ENCODE measurements at places on chromosomes 6 and 20.

- no peak overlapping the region for H3K27ac ChIP-seq
- DNase-seq: no peak
- peaks cover 12% of the 10 kb centered on the region for H3K27me3 ChIP-seq
- no peaks in the 10 kb centered on the region for H3K36me3 ChIP-seq
- H3K4me3 ChIP-seq: no peak overlapping the region
Measured at GRCh38 chr6:165858586-165858985, 195.5 kb upstream of the PDE10A start.

DNA sequence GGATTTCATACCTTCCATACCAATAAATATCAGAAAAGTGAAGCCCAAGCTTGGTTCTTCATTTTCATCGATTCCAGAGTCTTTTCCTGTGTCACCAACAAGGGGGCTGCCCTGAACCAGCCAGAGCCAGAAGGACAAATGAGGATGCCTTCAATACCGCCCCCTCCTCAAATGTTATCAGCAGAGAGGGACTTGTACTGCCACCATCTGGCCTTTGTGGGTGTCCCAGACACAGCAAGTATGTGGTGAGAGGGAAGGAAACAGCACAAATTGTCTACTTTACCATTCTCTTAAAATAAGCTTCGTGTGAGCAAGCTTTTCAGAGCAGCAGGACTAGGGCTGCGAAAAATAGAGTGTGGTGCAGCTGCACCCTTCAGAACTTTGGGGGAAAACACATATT is 165.3 kb downstream of the SOBP start:
- no peak for DNase-seq
- H3K27ac ChIP-seq: no peak overlapping the region
- H3K36me3 ChIP-seq: peaks cover 8% of the 10 kb centered on the region
- no peak overlapping the region for H3K4me3 ChIP-seq
- no peaks in the 10 kb centered on the region for H3K27me3 ChIP-seq
- H3K4me1 ChIP-seq: peaks cover 51% of the 10 kb centered on the region

DNA sequence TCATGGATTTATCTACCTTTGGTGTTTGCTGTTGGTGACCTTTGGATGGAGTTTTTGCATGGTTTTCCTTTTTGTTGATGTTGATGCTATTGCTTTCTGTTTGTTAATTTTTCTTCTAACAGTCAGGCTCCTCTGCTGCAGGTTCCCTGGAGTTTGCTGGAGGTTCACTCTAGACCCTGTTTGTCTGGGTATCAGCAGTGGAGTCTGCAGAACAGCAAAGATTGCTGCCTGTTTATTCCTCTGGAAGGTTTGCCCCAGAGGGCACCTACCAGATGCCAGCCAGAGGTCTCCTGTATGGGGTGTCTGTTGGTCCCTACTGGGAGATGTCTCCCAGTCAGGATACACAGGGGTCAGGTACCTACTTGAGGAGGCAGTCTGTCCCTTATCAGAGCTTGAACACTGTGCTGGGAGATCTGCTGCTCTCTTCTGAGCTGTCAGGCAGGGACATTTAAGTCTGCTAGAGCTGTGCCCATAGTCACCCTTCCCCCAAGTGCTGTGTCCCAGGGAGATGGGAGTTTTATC is 9.2 kb upstream of the ZNF337 start:
- H3K36me3 ChIP-seq: no peaks in the 10 kb centered on the region
- no peak overlapping the region for H3K4me3 ChIP-seq
- DNase-seq: no peak
- no peak overlapping the region for H3K27ac ChIP-seq

- peak; percentile 69 for DNase-seq
- H3K27ac ChIP-seq: peak overlapping the region; percentile 38
- H3K4me1 ChIP-seq: peaks cover 13% of the 10 kb centered on the region
- no peaks in the 10 kb centered on the region for H3K27me3 ChIP-seq
- no peak overlapping the region for H3K4me3 ChIP-seq
Measured at GRCh38 chr20:50278377-50278683, 87.7 kb downstream of the CEBPB start.

DNA sequence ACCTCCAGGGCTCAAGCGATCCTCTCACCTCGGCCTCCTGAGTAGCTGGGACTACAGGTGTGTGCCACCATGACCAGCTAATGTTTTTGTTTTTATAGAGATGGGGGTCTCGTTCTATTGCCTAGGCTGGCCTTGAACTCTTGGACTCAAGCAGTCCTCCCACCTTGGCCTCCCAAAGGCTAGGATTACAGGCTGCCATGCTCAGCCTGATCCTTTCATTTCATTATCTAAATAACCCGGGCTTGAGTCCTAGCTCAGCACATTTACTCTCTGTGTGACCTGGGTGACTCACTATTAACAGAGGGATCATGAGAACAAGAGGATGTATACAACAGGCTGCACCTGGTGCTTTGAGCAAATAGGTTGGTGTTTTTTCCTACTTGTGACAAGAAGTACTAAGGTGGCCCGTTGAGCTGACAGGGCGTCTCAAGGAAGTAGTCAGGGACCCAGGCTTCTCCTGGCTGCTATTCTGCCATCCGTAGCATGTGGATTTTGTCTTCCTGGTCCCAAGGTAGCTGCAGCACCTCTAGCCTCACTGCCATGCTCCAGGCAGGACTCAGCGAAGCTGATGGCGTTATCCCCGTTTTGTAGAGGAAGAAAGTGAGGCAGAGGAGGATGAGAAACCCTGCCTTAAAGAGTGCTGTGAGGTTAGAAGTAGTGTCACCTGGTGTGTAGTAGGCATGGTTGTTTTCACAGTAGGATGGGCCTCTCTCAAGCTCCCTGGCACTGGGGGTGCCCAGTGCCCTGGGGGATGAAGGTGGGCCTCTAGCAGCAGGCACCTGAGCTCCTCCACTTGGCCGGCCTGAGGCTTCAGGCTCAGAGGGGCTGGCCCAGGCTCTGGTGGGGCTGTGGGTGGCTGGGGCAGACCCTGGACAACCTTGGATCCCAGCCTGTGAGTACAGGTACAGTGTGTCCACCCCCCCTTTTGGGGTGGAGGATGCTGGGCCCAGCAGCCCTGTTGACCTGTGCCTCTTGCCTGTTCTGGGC is 62.4 kb downstream of the ADNP start:
- H3K4me3 ChIP-seq: no peak overlapping the region
- DNase-seq: no peak
- no peak overlapping the region for H3K27ac ChIP-seq

- no peaks in the 10 kb centered on the region for H3K27me3 ChIP-seq
- DNase-seq: peak; percentile 79
- peaks cover 19% of the 10 kb centered on the region for H3K4me1 ChIP-seq
- H3K36me3 ChIP-seq: no peaks in the 10 kb centered on the region
- peak overlapping the region; percentile 89 for H3K27ac ChIP-seq
- H3K4me3 ChIP-seq: no peak overlapping the region
Measured at GRCh38 chr6:33609528-33609927, 11.6 kb upstream of the ITPR3 start.

GRCh38 chr6:166572370-166573261 is 13.9 kb downstream of the RAMACL start:
- H3K27me3 ChIP-seq: no peaks in the 10 kb centered on the region
- DNase-seq: no peak
- no peaks in the 10 kb centered on the region for H3K4me1 ChIP-seq
- no peak overlapping the region for H3K27ac ChIP-seq
- no peak overlapping the region for H3K4me3 ChIP-seq

DNA sequence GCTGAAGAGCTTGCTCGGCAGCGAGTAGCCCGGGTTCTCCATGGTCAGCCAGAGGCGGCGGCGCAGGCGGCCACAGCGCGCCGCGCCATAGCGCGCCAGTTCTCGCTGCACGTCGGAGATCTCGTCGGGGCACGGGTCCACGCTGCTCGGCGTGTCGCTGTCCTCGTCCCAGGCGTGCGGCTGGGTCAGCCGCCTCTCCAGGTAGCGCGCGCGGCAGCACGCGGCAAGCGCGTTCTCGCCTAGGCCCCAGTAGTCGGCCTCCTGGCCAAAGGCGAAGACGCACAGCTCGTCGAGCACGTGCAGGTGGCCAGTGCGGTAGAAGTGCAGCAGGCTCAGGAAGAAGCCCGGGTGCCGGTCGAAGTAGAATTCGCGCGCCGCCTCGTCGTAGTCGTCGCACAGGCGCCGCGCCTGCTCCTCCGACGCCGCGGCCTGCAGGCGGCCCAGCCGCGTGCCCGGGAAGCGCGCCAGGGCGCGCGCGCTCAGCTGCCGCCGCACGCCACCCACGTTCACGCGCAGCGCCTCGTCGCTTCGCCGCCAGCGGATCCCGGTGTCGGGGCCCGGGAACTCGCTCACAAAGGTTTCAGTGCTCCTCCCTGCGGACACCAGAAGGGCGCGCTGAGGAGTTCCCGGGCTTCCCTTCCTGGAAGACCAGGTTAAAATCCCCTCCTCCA is 2.7 kb downstream of the KCNS1 start:
- H3K27ac ChIP-seq: no peak overlapping the region
- H3K4me1 ChIP-seq: no peaks in the 10 kb centered on the region
- no peak for DNase-seq
- no peaks in the 10 kb centered on the region for H3K36me3 ChIP-seq
- H3K4me3 ChIP-seq: no peak overlapping the region

- peaks cover 23% of the 10 kb centered on the region for H3K4me1 ChIP-seq
- no peak overlapping the region for H3K4me3 ChIP-seq
- no peaks in the 10 kb centered on the region for H3K36me3 ChIP-seq
- H3K27ac ChIP-seq: no peak overlapping the region
- H3K27me3 ChIP-seq: no peaks in the 10 kb centered on the region
Measured at GRCh38 chr6:75268121-75268987, 16.2 kb downstream of the TMEM30A start.

DNA sequence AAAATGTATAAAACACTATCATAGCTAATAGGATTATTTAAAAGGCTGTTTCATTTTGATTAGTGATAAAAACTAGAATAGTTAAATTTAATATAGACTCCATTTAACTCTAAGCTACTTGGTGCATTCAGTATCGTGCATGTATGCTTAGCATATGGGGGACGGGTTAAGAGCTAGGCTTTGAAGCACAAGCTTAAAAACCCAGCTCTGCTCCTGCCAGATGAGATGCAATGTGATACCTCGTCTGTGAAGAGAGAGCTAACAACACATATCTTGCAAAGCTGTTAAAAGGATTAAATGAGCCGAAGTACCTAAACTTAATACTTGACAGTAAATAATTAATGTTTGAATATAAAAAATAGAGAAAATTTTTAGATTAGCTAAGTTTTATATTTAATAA is 42.2 kb downstream of the DTNBP1 start:
- H3K4me1 ChIP-seq: peaks cover 15% of the 10 kb centered on the region
- H3K4me3 ChIP-seq: no peak overlapping the region
- DNase-seq: no peak
- H3K36me3 ChIP-seq: peaks cover 1% of the 10 kb centered on the region

DNA sequence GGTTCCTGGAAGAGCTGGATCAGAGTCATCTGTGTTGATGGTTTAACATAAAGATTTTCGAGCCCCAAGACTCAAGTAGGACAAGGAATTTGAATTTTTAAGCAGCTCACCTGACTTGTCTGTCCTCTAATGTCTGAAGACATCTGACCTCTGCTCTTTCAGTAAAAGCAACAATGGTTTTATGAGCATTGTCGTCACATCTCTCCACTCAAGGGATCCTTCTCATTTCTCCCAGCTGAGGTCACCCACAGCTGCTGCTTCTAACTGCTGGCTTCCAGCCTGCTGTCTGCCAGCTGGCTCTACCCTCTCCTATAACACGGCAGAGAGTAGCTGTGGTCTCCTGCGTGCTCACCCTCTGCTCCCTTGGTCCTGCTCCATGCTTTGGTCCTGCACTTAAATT is 24.7 kb upstream of the HDAC2 start:
- H3K27ac ChIP-seq: no peak overlapping the region
- no peak overlapping the region for H3K4me3 ChIP-seq
- no peaks in the 10 kb centered on the region for H3K36me3 ChIP-seq

DNA sequence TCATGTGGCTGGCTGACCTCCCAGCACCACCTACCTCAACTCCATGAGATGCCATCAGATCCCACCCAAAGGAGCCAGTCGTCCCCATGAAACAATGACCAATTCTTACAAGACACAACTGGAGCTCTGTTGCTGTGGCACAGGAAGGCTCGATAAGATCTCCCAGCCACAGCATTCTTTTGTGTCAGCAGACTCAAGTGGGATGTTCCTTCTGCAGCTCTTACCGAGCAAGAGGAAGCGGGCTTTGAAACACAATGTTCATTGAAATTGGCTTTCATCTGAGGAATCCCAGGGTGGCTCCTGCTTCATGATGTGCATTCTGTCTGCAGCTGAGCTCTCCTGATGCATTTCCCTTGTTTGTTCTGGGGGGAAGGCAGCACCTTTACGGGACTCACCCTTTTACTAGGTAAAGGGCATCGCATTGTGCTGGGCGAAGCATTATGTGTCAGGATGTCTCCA is 222.0 kb upstream of the SGK1 start:
- peak overlapping the region; percentile 63 for H3K27ac ChIP-seq
- H3K4me3 ChIP-seq: no peak overlapping the region
- peak; percentile 37 for DNase-seq
- no peaks in the 10 kb centered on the region for H3K4me1 ChIP-seq

GRCh38 chr6:17484201-17484849 is 90.9 kb downstream of the CAP2 start:
- peaks cover 10% of the 10 kb centered on the region for H3K4me1 ChIP-seq
- DNase-seq: peak; percentile 42
- no peaks in the 10 kb centered on the region for H3K27me3 ChIP-seq
- no peaks in the 10 kb centered on the region for H3K36me3 ChIP-seq
- H3K4me3 ChIP-seq: no peak overlapping the region

- no peaks in the 10 kb centered on the region for H3K36me3 ChIP-seq
- no peak overlapping the region for H3K4me3 ChIP-seq
- H3K4me1 ChIP-seq: no peaks in the 10 kb centered on the region
- no peaks in the 10 kb centered on the region for H3K27me3 ChIP-seq
- DNase-seq: peak; percentile 51
Measured at GRCh38 chr20:38290829-38291814, 12.8 kb upstream of the BPI start.

- no peak overlapping the region for H3K4me3 ChIP-seq
- no peak for DNase-seq
- H3K27me3 ChIP-seq: no peaks in the 10 kb centered on the region
- H3K27ac ChIP-seq: no peak overlapping the region
- no peaks in the 10 kb centered on the region for H3K36me3 ChIP-seq
Measured at GRCh38 chr6:113690281-113691259, 166.6 kb upstream of the MARCKS start.

DNA sequence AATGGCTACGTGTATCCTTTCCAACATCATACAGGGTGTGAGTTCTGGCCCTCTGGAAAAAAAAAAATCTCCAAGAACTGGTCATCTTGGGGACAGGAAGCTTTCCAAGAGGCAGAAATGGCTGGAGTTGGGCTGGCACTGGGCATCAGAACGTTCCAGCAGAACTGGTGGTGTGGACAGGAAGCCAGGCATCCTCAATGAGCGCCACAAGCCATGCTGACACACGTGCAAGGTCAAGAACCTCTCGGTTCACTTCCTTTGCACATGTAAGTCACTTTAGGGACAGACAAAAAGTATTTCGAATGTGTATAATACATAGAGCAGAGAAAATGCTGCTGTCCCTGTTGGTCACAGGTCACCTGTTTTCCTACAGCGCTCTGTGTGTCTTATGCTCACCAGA is 27.4 kb upstream of the RIN2 start:
- H3K27me3 ChIP-seq: no peaks in the 10 kb centered on the region
- DNase-seq: no peak
- no peaks in the 10 kb centered on the region for H3K36me3 ChIP-seq
- peaks cover 15% of the 10 kb centered on the region for H3K4me1 ChIP-seq
- no peak overlapping the region for H3K27ac ChIP-seq

DNA sequence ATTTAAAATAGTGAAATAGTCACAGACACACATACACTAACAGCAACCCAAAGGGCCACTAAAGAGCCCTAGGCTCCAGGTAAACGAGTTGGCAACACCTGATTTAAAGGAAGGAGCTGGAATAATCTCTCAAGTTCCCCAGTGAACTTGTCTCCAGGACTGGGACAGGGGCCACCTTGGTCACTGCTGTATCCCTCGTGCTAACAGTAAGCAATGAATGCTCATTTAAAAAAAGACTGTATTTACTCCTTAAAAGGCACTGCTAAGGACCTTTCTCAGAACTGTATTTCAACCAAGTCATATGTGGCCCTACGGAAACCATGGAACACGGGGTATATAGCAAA is 1.3 kb downstream of the DIDO1 start:
- no peaks in the 10 kb centered on the region for H3K36me3 ChIP-seq
- H3K27me3 ChIP-seq: no peaks in the 10 kb centered on the region
- peak overlapping the region; percentile 95 for H3K27ac ChIP-seq
- H3K4me1 ChIP-seq: peaks cover 64% of the 10 kb centered on the region

Measured in heart left ventricle (tissue), 16 donors.